ENCODE measurements at places on chromosomes 16 and 17. TPM values are rescaled to one million over a fixed set of nuclear protein-coding genes. Genes with fewer than 3 reads are reported as not detected.

GRCh38 chr17:7280519-7281073, 922 bp upstream of the SLC2A4 start:
- H3K4me3 ChIP-seq: peak overlapping the region; percentile 65
- H3K36me3 ChIP-seq: no peaks in the 10 kb centered on the region
- peak; percentile 98 for DNase-seq
- peaks cover 9% of the 10 kb centered on the region for H3K4me1 ChIP-seq
- H3K27me3 ChIP-seq: peaks cover 37% of the 10 kb centered on the region
- H3K27ac ChIP-seq: peak overlapping the region; percentile 67

DNA sequence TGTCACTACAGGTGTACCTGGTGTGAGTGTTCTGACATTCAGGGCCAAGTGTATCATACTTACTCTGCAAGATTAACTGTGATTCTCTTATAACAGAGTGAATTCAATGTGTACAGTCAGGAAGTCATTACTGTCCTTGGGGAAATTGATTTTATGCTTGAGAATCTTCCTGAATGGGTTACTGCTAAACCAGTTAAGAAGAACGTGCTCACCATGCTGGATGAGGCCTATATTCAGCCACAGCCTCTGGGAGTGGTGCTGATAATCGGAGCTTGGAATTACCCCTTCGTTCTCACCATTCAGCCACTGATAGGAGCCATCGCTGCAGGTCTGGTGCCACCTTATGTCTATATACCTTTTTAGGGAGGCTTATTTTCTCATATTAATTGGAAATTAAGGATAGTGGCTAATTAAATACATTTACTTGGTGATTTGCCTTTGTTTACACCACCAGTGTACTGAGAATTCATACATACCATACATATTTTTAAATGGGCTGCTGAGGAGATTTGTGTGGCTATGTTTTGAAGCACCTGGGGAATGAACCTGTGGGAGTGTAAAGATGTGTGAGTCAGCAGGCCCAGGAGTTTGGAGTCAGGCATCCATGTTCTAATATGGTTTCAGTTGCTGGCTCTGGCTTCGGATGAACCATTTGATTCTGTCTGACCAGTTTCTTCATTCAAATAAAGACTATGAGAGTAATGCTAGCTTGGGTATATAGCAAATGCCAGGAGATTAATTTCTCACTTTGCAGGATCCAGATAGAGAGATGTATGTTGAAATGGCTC, 3.1 kb downstream of the ALDH3A2 start:
- H3K36me3 ChIP-seq: peaks cover 20% of the 10 kb centered on the region
- no peak overlapping the region for H3K27ac ChIP-seq
- peaks cover 41% of the 10 kb centered on the region for H3K4me1 ChIP-seq
- H3K4me3 ChIP-seq: no peak overlapping the region
- peak; percentile 37 for DNase-seq
- no peaks in the 10 kb centered on the region for H3K27me3 ChIP-seq

PLSCR3 gene
- 27.9 TPM for total RNA-seq

DNA sequence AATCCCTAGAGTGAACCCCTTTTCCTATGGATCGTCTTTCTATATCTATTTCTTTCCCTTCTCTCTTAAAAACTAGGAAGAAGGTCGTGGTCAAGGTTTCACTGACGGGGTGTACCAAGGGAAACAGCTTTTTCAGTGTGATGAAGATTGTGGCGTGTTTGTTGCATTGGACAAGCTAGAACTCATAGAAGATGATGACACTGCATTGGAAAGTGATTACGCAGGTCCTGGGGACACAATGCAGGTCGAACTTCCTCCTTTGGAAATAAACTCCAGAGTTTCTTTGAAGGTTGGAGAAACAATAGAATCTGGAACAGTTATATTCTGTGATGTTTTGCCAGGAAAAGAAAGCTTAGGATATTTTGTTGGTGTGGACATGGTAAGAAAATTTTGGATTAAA, 9.6 kb downstream of the CYLD start:
- H3K4me3 ChIP-seq: no peak overlapping the region
- no peaks in the 10 kb centered on the region for H3K4me1 ChIP-seq
- no peak for DNase-seq
- H3K27me3 ChIP-seq: no peaks in the 10 kb centered on the region
- peaks cover 30% of the 10 kb centered on the region for H3K36me3 ChIP-seq

All from osteoblast (primary cell).